ENCODE measurements at places on chromosomes 13 and 19.

GRCh38 chr13:58767566-58767965, 1136.0 kb downstream of the PCDH17 start:
- no peak for DNase-seq

DNA sequence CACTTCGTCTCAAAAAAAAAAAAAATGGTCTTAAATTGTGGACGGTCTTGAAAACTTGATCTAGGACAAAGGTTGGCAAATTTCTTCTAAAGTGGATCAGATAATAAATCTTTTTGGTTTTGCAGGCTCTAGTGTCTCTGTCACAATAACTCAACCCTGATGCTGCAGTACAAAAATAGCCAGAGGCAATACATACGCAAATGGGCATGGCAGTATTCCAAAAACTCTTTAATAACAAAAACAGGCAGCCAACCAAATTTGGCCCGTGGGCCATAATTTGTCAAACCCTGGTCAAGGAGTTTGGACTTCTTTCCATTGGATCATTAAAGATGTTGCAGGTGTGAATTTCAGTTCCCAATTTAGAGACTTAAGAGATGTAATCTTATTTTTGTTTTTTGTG, 93.5 kb upstream of the MRI1 start:
- DNase-seq = no peak

GRCh38 chr13:76944456-76944855, 3.9 kb upstream of the ACOD1 start:
- no peak for DNase-seq

DNA sequence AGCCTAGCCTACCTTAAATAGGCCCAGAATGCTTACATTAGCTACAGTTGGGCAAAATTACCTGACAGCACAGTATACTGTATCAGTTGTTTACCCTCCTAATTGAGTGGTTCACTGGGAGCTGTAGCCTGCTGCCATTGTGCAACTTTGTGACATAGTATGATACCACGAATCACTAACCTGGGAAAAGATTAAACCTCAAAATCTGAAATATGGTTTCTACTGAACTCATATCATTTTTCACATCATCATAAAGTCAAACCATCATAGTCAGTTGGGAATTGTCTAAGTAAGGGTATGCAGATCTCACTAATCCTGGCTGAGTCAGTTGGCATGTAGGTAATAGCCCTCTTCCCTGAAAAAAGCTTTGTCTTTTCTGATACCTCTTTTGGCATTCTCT, 9.2 kb downstream of the PAN3 start:
- no peak for DNase-seq

- no peak for DNase-seq
These were observed 395.8 kb upstream of the GPC6 start for GRCh38 chr13:92830821-92831220.

- no peak for DNase-seq
These were observed 46.7 kb upstream of the MEDAG start for GRCh38 chr13:30859326-30859725.

- peak; percentile 85 for DNase-seq
These were observed at the start of gene UBXN6 for GRCh38 chr19:4457654-4458395. Gene UBXN6, minus strand, starts transcription at chr19:4457794. Its CDS starts 97 bp downstream, at chr19:4457697.

DNA sequence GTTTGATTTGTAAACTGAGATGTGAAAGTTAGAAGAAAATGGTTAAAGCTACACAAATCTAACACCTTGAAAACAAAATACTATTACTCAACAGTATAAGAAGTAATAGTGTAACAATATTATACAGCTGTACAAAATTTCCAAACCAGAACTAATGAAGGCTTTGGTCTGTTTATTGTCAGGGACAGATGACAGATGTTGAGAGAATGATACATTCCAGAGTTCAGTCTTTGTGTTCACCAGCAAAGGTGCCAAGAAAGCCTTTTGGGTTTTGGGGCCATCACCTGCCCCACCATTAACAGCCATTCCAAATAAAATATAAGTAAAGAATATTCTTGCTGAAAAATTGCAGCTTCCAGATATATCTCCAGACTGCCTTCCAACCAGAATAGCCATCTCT, 439.3 kb downstream of the PCDH20 start:
- no peak for DNase-seq

DNA sequence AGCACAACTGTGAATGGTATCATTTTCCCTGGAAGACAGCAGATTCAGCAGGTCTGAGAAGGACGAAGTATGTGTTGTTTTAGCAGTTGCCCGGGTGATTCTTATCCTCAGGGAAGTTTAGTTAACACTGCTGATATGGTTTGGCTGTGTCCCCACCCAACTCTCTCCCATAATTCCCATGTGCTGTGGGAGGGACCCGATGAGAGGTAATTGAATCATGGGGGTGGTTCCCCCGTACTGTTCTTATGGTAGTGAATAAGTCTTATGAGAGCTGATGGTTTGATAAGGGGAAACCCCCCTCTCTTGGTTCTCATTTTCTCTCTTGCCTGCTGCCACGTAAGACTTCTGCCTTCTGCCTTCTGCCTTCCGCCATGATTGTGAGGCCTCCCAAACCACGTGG, 81.0 kb upstream of the UBAC2 start:
- no peak for DNase-seq

DNA sequence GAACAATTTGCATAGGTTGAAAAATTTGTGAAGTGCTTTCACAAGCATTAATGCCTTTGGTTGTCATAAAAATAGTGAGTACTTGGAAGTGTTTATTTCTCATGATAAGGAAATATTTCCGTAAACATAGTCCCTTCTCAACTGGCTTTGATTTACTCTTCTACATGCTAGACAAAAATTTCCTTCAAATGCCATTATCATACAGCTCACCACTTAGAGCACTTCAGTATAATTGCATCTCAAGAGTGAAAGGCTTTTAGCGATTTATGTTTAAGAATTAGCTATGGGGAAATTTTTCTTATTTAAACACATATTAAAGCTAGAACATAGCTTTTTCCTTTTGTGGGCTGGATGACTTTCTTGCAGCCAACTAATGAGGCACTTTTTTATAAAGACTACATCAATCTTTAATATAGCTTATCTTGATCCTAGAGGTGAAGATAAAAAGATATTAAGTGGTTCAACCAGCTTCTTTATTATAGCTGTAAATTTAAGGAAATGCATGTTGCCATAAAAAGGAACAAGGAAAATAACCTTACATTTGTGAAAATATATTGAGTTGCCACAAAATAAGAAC, 656.8 kb downstream of the SLITRK6 start:
- no peak for DNase-seq

DNA sequence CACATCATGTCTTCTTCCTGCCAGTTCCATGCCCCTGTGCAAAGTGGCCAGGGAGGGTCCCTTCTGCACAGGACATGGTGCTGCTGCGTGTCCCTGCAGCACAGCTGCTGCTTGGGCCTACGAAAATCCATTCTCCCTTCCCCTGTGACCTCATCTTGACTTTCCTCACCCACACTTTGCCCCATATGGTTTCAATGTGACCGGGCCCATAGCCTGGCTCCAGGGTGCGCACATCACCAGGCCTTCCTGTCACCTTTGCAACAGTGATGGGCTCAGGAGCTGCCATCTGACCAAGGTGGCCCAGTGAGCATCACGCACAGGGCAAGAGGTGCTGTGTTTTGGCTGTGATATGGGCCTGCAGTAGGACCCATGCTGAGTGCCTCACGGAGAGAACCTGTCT, 10.8 kb downstream of the PPP1R12C start:
- DNase-seq = no peak

DNA sequence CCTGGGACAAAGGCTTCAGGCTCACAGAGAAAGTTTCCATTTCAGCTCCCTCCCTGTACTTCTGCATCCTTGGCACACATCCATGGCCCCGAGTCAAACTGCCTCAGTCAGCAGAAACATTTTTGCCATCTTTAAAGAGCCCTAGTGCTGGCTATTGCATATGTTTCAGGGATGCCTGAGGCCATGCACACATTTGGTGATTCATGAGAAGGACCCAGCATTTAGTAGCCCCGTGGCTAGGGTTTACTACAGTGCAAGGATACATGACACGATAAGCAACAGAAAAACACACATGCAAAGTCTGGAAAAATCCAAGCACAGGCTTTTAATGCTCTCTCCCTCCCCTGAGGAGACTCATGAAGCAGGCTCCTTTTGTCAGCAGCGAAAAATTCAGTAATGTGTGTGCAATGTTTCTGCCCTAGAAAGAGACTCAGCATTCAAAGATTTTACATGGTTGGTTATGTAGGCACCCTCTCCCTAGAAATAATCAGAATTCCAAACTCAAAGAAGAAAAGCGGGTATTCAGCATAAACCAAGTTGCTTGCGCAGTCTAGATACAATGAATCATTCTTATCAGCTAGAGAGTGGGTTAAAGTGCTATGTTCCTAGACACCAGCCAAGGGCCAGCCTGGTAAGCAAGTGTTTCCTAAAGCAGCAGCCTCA, 17.6 kb downstream of the ACOD1 start:
- no peak for DNase-seq

GRCh38 chr13:31199527-31199848, 287 bp upstream of the B3GLCT start:
- DNase-seq = no peak

DNA sequence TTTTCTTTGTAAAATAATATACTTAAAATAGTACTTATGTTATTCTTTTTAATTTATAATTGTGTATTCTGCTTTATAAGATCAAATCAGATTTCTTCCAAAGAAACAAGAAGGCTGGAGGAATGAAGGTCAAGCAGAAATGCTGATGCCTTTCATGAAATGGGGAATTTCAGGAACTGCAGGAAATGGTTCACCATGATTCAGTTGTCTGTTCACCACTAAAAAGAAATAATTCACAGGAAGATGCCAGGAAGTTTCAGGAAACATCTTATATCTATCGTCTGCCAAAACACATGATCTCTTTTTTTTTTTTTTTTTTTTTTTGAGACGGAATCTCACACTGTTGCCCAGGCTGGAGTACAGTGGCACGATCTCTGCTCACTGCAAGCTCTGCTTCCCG, 15.7 kb upstream of the SCEL start:
- no peak for DNase-seq

- no peak for DNase-seq
These were observed 179.4 kb downstream of the KLF12 start for GRCh38 chr13:73954808-73955207.

DNA sequence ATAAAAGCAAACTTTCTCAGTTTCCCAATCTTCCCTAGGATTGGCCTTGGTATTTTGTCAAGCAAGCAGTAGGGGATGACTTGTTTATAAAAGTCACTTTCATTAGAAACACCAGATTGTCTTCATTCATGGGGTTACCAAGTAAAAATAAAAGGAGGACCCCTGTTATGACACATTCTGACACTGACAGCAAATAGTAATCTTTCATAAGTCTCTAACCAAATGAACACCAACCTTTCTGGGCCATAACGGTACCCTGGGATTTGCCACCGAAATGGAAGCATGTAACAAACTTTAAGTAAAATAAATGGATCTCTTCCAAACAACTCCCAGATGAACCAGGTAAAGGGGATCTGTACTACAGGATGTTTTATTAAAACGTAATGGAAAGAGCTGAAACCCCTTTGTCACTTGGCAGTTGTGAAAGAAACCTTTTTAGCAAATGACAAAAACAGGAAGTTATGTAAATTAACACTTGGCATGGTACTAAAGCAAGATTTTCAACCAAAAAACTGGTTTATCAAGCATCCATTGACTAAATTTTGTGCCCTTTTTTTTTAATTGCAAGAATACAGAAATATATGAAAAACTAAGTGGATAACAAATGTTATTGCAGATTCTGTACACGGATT, 335.6 kb downstream of the RBM26 start:
- no peak for DNase-seq

GRCh38 chr13:69296130-69296529, 811.5 kb upstream of the ATXN8OS start:
- no peak for DNase-seq

Measured in stimulated activated CD8-positive, alpha-beta memory T cell treated with anti-CD3 and anti-CD28 coated beads, Interleukin-15, amount 100 ng/mL, for 24 hours (primary cell).